AG08396 (cell line): ENCODE measurements at places on chromosomes 3 and 15.
A peak's percentile ranks its signal among the peaks of the same experiment; 100 is the strongest.

DNA sequence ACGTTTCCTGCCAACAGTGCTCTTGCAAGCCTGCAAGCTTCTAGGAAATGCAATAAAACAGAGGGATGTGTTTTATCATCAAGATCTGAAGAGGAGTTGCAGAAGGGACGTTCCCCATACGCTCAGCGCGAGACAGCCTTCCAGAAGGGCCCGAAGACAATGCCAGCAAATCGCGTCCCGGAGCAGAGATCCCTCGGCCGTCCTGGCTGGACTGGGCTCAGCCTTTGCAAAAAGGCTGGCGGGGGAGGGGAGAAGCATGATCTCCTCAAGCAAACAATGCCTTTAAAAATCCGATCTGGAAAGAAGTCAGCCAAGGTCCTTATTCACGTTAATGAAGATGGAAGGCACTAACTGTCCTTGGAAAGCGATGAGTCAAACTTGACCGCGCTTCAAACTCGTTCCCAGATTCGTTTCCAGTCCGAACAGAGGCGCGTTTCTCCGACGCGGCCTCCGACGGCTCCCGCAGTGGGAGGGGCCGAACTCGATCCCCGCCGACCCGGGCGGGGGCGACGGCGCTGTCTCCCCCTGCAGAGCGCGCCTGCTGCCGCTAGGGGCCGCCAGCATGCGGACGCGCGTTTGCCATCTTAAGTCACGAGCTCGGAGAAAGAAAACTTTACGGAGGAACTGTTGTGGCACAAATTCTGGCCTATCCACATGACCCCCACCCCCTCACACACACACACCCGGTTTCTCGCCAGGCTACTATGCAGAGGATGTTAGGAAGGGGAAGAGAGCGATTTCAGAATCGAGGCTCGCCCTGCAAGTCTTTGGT lies 5.5 kb downstream of the BCL6 start:
- peak; percentile 76 for DNase-seq

GRCh38 chr3:62823461-62824050 lies 51.7 kb downstream of the CADPS start:
- no peak for DNase-seq

DNA sequence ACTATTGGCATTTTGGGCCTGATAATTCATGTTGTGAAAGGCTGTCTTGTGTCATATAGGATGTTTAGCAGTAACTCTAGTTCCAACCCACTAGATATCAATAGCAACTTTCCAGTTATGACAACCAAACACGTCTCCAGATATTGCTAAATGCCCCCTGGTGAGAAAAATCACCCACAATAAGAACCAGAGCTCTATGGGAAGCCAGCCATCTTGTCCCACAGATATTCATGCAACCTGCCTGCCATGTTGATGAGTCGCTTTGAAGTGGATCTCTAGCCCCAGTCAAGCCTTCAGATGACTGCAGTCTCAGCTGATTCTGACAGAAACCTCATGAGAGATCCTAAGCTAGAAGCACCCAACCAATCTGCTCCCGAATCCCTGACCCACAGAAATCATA lies 5.6 kb upstream of the TNIK start:
- no peak for DNase-seq

- DNase-seq, result no peak
These were observed 1003.9 kb upstream of the CFAP20DC start for GRCh38 chr3:60053526-60054265.

DNA sequence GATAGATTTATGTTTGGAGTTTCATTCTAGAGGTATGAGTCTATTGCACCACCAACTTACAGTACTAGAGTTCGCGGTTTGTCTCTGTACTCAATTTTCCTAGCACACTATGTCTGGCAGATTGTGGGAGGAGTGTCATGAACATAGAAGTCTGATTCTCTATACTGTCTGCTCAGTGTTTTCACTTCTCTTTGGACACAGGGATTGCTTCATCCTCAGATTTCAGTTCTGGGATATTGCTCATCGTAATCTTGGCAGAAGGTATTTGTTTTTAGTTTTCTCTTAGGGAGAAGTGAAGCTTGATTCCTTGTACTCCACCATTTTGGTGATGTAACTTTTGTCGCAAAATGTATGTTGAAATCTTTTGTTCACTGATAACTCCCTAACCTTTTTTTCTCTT lies 27.8 kb upstream of the AZI2 start:
- peak; percentile 4 for DNase-seq

DNA sequence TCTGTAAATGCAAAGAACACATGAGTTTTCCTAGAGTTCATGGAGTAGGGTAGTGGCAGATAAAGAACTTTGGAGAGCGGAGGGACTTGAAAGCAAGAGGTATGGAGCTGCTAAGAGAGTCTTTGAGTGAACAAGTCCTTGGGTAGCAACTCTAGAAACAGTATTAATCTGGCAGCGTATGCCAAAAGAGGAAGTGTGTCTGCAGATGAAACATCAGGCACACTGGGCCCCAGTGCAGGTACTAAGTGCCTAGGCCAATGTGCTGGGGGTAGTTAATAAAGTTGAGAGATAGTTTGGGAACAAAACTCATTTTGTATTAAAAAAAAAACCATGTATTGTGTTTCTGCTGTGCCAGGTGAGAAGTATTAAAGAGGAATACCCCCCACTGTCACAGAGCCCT lies 223.0 kb upstream of the STRIT1 start:
- no peak for DNase-seq
